ENCODE measurements at places on chromosomes 5 and 9.

GRCh38 chr9:109937861-109938453 is 158.0 kb downstream of the PALM2AKAP2 start:
- no peak for DNase-seq

DNA sequence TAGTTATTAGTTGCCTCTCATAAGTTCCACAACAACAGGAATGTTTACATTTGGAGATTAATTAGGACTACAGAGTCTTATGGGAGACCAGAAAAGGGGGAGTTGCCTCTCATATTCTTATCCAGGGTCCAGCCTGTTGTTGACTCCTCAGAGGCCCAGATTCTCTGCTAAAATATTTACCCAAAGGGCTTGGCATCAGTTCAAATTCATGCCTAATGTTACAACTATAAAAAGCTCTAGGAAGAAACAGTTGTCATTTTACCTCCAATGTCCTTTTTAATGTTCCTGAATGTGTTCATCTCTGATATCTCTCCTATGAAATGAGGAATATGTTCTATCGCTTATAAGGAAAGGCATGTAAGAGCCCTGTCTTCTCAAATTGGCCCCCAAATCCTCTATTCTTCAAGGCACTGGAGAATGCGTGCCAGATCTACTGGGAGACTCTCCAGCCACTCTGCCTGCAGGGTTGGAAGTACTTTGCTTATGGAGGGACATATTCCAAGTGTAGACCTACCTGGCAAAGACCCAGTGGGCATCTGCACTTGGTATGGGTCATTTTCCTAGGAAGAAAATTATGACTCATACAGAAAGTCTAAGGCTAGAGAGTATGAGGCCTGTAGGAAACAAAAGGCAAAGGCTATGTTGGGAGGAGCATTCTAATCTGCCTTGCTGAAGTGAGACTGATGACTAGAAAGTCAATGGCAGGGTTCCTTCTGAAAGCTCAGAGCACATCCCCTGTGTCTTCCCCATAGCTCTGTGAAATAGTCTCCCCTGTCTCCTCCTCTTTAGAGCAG is 192.6 kb downstream of the ESM1 start:
- no peak for DNase-seq

DNA sequence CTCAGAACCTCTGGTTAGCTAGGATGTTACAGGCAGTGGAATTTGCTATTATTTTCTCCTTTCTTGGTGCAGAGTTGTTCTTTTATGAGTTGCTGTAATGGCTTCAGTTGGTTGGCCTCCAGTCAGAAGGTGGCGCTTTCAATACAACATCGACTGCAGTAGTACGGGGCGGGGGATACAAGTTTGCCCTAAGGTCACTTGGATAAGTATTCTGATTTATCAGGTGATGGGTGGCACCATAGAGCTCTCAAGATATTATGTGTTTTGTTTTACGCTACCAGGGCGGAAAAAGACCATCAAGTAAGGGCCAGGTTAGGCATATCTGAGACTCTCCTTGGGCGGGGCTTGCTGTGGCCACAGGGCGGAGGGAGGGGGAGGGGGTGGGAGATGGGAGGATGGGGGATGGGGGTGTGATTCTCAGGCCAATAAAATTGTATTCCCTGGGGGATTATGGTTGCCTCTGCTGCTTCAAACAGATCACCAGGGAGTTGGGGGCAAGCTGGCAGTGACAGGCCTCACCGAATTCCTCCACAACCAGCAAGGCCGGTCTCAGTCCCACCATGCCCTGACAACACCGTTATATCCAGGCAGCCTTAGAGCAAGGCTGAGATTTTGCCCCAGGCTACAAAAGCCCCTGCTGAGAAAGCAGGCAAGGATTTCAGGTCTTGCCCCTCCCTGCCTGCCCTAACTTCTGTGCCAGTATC is 15.9 kb upstream of the RNF38 start:
- no peak for DNase-seq

- no peak for DNase-seq
These were observed at the start of gene PRLR for GRCh38 chr5:35230038-35230611. PRLR (minus strand) TSS chr5:35230487; CDS start chr5:35089620, 140,867 bp downstream.

DNA sequence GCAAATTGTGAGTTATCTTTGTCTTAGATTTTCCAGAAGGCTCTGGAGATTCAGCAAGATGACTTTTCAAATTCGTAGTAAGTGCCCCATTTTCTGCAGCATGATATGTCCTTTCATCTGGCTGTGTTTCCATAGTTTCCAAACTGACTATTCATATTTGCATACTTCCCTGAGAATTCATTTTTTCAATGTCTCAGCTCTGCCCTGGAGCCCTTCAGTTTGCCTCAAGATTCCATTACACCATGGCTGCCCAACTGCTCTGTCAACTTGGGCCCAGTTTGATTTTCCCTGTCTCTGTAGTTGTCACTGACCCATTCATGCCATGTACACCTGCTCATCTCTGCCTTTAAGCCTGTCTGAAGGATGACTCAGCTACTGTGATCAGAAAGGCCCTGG is 94.2 kb upstream of the RUSC2 start:
- DNase-seq = no peak

DNA sequence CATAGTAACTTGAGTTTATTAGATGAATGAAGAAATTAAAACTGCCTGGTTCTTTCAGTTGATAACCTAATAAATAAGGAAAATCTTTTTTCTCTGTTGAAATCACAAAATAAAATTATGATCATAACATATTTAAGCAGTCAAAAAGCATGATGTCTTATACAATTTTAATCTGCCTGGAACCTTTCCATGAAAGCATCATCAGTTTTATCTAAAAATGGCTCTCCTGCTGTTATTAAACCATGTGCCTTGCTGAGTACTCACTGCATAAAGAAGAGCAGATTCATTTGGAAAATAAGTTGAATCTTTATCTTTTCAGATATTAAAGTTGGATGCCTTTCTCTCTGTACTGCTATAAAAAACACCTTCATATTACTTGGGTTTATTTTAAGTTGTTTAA is 148.8 kb downstream of the SLC24A2 start:
- DNase-seq = no peak

- no peak for DNase-seq
These were observed 30.5 kb downstream of the TXNDC8 start for GRCh38 chr9:110307191-110307590.

DNA sequence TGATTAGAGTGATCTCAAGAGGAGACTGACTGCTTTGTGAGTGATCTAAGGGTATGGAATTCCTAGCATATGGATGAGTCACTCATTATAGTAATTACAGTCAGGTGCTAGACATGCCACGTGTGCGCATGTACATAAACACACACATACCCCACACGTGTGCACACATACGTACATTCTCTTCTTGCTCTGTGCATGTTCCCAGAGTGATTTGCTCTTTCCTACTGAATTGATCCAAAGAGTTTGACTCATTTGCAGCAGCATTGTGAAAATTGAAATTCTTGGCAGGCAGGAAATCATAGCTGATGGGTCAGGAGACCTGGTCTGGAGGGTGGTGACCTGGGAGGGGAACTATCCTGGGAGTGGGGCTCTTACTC is 63.8 kb downstream of the ANGPTL2 start:
- no peak for DNase-seq

- no peak for DNase-seq
These were observed 788.9 kb upstream of the GRAMD2B start for GRCh38 chr5:125634216-125634835.

DNA sequence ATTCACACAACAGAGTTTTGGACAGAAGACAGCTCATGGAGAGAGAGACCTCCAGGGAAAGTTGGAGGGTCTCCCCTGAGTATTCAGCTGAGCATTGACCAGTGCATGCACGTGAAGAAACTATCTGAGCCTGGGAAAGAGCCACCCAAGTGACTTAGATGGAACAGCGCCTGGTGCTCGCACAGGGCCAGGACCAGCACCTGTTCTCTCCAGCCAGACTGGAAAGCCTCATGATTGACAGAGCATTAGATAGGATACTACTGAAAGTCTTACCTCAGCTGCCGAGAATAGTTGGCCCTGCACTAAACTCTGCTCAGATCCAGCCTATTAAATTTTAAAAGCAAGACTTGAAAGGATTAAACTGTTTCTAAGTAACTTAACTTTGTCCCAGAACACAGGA is 28.3 kb upstream of the NEURL1B start:
- DNase-seq = no peak

- DNase-seq = no peak
These were observed 274.1 kb downstream of the SMARCA2 start for GRCh38 chr9:2289263-2289662.

- DNase-seq = no peak
These were observed 4.3 kb downstream of the TLN1 start for GRCh38 chr9:35727676-35728040.

DNA sequence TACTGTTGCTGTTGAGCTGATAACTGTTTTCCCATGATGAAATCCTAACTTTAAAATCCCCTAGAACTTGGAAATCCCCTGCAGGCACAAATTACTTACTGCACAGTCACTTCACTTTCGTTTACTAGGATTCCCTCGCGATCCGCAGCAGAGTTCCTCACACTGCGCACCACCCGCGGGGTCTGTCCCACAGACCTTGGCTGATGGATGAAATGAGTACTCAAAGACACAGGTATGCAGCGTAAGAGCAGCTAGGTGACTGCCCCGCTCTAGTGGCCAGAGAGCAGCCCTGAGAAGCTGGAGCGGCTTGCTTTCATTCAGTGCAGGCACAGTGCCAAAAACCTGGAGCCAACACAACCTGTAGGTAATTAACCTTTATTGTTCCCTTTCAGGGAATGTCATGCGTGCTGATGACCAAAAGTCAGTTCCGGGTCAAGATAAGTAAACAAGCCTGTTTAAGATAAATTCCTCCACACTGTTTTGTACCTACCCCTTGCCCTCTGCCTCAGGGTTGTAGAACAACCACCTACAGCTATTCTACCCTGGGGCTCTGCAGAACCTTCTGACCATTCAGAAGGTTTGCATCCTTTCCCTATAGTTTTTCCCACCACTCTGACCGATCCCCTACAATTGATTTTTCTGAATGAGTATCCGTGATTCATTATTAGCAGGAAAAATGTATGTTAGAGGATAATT is 191.2 kb downstream of the CDH9 start:
- DNase-seq = no peak

DNA sequence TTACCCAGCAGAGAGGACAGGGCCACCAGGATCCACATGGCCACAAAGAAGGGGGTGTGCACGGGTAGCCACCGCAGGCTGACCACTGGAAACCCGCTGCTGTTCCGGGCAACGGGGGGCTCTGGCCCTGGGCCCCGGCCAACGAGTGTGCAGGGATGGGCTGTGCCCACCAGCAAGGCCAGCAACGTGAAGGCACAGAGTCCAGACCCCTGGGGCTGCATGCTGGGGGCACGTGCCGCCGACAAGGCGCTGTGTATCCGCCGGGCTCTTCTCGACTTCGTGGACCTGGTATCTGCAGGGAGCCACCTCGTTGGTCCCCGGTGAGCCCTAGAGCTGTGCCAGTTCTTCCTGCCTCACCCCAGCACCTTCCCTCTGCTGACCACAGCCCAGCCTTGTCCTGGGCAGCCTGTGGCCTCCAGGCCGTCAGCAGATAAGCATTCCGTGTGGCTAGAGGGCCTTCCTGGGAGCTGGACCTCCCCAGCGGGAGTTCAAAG is 42.2 kb upstream of the CEP72 start:
- no peak for DNase-seq

- peak; percentile 73 for DNase-seq
These were observed 31.8 kb upstream of the CKS2 start for GRCh38 chr9:89278997-89279739.

DNA sequence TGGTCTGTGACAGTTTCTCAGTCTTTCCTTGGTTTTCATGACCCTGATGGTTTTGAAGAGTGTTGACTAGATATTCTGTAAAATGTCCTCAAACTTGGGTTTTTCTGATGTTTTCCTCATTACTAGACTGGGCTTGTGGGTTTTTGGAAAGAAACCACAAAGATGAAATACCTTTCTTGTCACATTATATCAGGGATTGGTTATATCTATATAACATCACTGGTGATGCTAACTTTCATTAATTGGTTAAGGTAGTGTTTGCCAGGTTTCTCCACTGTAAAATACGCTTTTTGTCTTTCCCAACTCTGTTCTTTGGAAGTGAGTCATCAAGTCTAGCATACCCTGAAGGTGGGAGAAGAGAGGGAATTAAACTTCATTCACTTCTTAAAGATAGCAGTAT is 3.3 kb upstream of the IL31RA start:
- DNase-seq = no peak

GRCh38 chr5:36311956-36312355 is 10.3 kb upstream of the RANBP3L start:
- DNase-seq = no peak

- no peak for DNase-seq
These were observed 18.6 kb upstream of the SMIM15 start for GRCh38 chr5:61180886-61181285.

DNA sequence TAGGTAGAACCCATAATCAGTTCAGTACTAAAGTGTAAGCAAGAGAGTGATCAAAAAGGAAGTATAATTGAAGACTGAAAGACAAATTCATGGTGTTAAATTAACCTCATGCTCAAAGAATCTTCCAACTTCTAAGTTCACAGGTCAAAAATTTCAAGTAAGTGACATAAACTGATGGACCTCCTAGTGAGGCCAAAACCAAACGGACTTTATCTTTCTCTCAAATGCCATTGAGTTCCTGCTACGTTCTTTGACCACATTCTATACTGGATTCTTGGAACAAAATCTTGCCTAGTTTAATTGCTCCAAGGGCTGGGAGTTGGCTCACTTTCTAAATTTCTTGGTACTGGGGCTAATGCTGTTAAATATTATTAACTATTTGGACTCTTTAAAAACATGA is 794.9 kb downstream of the TLE4 start:
- DNase-seq = no peak

- no peak for DNase-seq
These were observed 737.2 kb upstream of the ZNF608 start for GRCh38 chr5:125483609-125484008.
